ENCODE measurements at places on chromosomes 13 and 19. TPM values are rescaled to one million over a fixed set of nuclear protein-coding genes. Genes with fewer than 3 reads are reported as not detected.

GRCh38 chr19:29681422-29682235 lies 16.4 kb downstream of the PLEKHF1 start:
- DNase-seq: no peak

DNA sequence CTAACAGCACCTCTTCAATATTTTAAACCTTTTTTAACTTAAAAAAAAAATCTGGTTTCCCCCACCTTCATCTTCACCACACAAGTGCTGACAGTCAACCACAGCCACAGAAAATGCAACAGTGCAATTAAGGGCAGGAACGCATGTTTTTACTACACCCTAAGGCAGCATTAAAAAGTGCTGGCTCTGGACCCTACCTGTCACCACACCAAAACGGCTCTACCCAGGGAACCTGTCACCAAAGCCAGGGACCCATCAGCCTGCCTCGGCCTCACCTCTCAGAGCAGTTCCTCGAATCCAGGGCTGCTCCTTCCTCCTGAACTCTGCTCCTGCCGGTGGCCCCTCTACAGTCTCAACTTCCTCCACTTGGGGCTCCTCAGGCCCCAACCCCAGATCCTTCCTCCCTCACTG lies 22.5 kb upstream of the SLC35E1 start:
- no peak for DNase-seq

DNA sequence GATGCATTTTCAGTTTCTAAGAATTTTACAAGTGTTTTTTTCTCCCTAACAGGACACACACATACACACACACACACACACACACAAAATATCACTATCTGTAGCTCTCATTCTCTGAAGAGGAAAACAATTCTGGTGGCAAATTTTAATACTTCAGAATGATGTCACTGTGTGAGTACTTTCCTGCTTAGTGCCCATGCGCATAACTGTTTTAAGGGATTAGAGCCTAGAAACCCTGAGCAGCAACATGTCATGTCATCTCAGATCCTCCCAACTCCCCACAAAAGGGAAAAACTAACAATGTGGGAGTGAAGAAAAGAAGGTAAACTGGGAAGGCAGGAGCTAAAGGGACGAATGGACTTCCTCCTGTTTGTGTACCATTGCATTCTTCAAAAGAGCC lies 401.2 kb downstream of the SPRY2 start:
- DNase-seq: no peak

The ZSCAN4 gene
- not detected for total RNA-seq

- no peak for DNase-seq
Observed at GRCh38 chr19:23851966-23852365, 62.7 kb upstream of the ZNF726 start.

Measured in mesenteric fat pad (tissue), 1 donor.